ENCODE measurements at places on chromosomes 4 and X. TPM values are rescaled to one million over a fixed set of nuclear protein-coding genes. Genes with fewer than 3 reads are reported as not detected.

The PPBP gene
- total RNA-seq, result 0.32 TPM

The OPN1MW2 gene
- not detected for total RNA-seq

The CT45A7 gene
- total RNA-seq, result not detected

The CHRDL1 gene
- not detected for total RNA-seq

The EDNRA gene
- not detected for total RNA-seq

The SYN1 gene
- not detected for total RNA-seq

The WWC2 gene
- total RNA-seq, result 0.76 TPM

The RAB9B gene
- total RNA-seq, result 0.51 TPM

The HSFX4 gene
- not detected for total RNA-seq

The KDR gene
- not detected for total RNA-seq

The GAK gene
- 172 TPM for total RNA-seq

The GUCY1B1 gene
- total RNA-seq, result 0.39 TPM

The ATP2B3 gene
- not detected for total RNA-seq

The C4orf46 gene
- 7.9 TPM for total RNA-seq

The NUP62CL gene
- total RNA-seq, result 1.4 TPM

The GPR82 gene
- total RNA-seq, result 0.35 TPM

The CLGN gene
- total RNA-seq, result not detected

The GCNA gene
- total RNA-seq, result 4.1 TPM

The IL1RAPL2 gene
- not detected for total RNA-seq

The SYTL5 gene
- not detected for total RNA-seq

The GPR34 gene
- total RNA-seq, result 0.24 TPM

The GPR173 gene
- total RNA-seq, result 0.10 TPM

The SPOCK3 gene
- total RNA-seq, result not detected

The UPF3B gene
- total RNA-seq, result 14.0 TPM

The PLK4 gene
- total RNA-seq, result 3.8 TPM

The INPP4B gene
- 0.22 TPM for total RNA-seq

The EDA gene
- not detected for total RNA-seq

The SOD3 gene
- total RNA-seq, result not detected

The EGF gene
- total RNA-seq, result not detected

The DGAT2L6 gene
- total RNA-seq, result not detected

The CXorf65 gene
- total RNA-seq, result 10.0 TPM

The TMEM33 gene
- 40.0 TPM for total RNA-seq

The IQSEC2 gene
- total RNA-seq, result 0.53 TPM

The STOX2 gene
- not detected for total RNA-seq

The C4orf50 gene
- 0.02 TPM for total RNA-seq

The HTT-AS gene
- not detected for total RNA-seq

The GTPBP6 gene
- 69.9 TPM for total RNA-seq

The MAGEC2 gene
- not detected for total RNA-seq

The NWD2 gene
- total RNA-seq, result not detected

The MTNR1A gene
- not detected for total RNA-seq

The CSN1S1 gene
- not detected for total RNA-seq

The VSIG4 gene
- not detected for total RNA-seq

The FGFBP1 gene
- not detected for total RNA-seq

The CHRNA9 gene
- 0.16 TPM for total RNA-seq

The CCDC110 gene
- 0.71 TPM for total RNA-seq

The CD38 gene
- 5.8 TPM for total RNA-seq

The NDST4 gene
- not detected for total RNA-seq

The CT45A10 gene
- not detected for total RNA-seq

The CDS1 gene
- total RNA-seq, result not detected

The DUX4 gene
- total RNA-seq, result not detected

The EDA2R gene
- 0.15 TPM for total RNA-seq

The RAB40AL gene
- 0.73 TPM for total RNA-seq

The PAGE4 gene
- not detected for total RNA-seq

The GRIA3 gene
- total RNA-seq, result not detected

Measured in activated B cell treated with CpG ODN at 0.5 μM for 24 hours (primary cell).